ENCODE measurements at places on chromosomes 1 and 21.

DNA sequence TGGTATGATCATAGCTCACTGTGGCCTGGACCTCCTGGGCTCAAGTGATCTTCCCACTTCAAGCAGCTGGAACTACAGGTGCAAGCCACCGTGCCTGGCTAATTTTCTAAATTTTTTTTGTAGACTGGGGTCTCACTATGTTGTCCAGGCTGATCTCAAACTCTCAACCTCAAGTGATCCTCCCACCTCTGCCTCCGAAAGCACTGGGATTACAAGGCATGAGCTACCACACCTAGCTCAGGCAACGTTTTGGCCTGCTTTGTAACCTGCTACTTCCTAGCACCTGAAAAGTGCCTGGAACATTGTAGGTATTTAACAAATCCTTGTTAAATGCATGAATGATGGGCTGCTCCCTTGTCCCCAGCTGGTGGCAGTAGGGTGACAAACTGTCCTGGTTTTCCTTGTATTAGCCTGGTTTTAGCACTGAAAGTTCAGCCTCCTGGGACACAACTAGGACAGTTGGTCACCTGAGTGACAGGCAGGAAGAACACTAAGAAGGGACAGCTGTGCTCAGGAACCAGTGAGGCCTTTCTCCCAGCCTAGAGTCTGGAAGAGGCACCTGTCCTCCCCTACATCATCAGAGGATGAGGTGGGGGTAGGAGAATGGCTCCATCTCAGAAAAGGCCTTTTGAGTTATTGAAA lies 88.5 kb upstream of the CD34 start:
- DNase-seq: no peak

DNA sequence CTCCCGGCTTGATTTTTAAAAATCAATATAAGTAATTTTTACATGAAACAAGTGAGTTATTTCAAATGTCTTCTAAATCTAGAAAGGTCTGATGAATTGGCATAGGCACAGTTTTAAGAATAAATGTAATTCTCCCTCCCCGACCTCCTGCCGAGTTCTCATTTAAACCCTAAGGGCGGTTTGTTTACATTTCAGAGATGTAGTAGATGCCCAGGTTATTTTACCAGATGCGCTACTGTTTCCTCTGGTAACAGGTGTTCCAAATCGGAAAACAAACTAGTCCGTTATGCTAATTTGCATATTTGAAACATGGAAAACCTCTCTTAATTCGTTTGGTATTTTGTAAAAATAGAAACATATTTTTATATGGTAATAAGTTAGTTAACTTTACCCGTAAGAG lies 53.8 kb upstream of the CFAP126 start:
- no peak for DNase-seq

DNA sequence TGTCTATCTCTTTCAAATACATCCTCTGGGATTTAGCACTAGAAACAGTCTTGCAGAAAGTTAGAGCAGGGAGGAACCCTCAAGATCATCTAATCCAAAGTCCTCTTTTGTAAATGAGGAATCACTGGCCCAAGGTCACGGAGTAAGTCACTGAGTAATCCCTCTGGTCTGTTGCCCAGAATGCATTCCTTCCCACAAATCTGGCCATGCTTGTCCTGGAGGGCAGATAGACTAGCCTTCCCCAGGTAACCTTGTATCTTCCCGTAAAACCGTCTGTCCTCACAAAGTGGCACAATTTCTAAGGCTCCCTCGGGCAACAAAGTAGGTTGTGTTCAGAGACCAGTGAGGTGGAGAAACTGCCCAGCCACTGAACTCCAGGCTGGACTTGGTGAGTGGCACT lies 46.2 kb downstream of the DDR2 start:
- DNase-seq: no peak

DNA sequence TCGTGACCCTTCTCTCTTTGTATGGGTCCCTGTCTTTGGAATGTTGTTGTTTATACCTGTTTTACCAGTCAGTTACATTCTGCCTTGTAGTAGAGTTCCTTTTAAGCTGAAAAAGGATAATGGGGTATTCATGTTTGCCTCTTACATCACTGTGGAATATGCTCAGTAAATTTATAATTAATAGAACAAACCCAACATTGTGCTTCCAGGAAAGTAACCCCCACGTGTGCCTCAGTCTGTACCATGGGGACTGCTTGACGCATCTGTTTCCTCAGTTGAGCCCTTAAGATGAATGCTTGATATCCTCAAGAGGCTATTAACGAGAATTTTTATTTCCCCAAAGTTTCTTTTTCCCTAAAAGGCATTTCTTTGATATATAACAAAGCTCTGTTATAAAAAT lies 73.4 kb downstream of the ST6GALNAC3 start:
- DNase-seq: no peak

GRCh38 chr1:193179094-193179493 lies 7.3 kb downstream of the B3GALT2 start:
- no peak for DNase-seq

DNA sequence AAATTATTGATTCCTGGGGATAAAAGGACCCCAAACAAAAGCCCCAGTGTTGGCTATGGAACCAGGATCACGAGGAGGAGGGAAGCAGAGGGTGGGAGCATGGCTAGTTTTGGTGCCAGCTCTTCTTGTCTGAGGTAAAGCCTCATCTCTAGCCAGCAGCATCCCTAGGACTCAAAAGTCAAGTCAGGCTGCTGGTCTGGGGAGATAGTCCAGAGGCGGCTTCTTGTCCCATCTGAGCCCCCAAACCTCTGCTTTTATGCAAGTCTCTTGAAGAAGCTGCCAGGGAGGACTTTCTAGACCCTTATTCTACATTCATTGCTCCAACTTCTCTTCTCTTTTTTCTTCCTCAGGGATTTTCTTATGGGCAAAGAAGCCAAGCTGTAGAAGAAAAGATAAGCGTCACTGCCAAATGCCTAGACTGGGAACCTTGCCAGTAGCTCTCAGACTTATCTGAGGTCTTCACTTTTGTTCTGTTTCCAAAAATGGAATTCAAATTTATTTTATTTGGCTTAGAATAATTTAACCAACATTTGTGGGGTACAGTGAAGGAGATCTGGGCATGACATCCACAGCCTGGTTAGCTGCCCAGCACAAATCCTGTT lies 6.9 kb upstream of the ANKRD35 start:
- DNase-seq: no peak

- DNase-seq: peak; percentile 92
These were observed at the start of gene KPNA6 for GRCh38 chr1:32107742-32108661. KPNA6 (plus strand) TSS chr1:32108056; CDS start chr1:32108131, 75 bp downstream.

- DNase-seq: no peak
These were observed 102.5 kb downstream of the XPR1 start for GRCh38 chr1:180734366-180734765.

DNA sequence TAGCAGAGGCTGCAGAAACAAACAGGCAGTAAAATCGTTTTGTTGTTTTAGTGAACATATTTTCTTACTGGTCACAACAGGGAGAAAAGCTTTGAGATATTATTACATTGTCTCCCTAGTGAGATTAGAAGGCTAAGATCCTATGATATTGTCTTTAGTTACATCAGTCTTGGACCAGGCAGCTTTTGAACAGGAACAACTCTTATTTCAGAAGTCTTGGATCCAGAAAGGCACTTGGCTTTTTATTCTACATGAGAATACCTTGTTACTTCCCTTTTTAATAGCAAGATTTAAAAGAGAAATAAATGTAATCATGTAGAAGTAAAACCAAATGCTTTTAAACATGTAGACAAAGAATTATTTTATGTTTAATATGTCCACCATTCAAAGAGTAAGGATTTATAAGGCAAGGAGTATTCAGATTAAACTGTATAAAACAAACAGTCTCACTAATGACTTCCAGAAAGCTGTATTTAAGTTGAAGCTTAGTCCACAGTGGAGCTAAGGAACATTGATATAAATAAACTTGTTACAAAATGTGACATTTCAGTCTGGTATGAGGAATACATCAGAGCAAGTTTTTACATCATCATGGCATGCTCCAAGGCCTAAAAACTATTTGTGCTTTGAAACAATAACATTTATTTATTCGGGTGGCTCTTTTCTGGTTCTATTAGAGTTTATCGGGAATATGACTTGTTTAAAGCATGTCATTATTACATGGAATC lies 72.2 kb downstream of the PHTF1 start:
- DNase-seq: no peak

DNA sequence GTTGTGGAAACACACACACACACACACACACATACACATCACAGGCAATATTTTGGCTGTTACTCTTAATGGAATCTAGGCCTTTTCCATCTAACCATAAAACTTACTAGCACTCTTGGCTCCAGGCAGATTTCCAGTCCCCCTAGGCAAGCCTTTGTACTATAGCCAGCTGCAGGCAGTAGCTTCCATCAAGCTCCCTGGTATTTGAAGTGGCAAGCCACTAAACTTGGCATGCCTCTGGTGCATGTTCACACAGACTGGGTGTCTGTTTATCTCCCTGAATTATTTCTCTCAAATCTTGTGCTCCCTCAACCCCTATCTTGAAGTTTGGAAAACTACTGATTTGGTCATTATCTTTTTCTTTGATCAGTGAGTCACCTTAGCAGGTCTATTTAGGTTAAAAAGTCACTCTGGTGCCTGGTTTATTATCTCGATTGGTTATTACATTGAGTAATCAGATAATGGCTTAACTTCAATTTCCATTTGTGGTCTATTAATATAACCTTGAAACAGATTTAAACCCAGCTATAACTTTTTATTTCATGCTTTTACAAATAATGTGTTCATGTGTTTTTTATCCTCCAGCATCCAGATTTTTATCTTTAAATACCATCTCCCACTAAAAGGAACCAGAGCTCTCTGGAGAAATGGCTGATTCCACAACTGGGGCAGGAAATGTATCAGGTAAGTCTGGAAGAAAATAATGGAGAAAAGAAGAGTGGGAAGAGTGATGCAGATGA lies 2.7 kb upstream of the RBM15 start:
- DNase-seq: no peak

DNA sequence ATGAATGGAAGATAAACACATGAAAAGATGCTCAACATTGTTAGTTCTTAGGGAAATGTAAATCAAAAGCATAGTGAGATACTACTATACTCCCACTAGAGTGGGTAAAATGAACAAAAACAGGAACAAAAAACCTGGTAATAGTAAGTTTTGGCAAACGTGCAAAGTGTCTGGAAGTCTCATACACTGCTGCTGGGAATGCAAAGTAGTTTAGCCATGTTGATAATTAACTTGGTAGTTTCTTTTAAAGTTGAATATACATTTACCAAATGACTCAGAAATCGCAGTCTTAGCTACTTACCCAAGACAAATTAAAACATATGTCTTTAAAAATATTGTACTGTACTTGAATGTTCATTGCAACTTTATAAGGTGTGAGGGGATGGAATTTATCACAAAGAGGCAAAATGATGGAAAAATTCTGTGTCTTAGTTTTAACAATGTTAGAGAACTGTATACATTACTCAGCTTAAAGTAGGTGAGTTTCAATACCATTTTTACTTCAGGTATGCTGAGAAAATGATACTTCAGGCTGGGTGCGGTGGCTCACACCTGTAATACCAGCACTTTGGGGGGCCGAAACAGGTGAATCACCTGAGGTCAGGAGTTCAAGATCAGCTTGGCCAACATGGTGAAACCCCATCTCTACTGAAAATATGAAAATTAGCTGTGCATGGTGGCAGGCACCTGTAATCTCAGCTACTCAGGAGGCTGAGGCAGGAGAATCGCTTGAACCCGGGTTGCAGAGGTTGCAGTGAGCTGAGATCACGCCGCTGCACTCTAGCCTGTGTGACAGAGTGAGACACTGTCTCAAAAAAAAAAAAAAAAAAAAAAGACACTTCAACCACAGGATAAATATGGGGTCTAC lies 102.3 kb downstream of the PDE4B start:
- no peak for DNase-seq

DNA sequence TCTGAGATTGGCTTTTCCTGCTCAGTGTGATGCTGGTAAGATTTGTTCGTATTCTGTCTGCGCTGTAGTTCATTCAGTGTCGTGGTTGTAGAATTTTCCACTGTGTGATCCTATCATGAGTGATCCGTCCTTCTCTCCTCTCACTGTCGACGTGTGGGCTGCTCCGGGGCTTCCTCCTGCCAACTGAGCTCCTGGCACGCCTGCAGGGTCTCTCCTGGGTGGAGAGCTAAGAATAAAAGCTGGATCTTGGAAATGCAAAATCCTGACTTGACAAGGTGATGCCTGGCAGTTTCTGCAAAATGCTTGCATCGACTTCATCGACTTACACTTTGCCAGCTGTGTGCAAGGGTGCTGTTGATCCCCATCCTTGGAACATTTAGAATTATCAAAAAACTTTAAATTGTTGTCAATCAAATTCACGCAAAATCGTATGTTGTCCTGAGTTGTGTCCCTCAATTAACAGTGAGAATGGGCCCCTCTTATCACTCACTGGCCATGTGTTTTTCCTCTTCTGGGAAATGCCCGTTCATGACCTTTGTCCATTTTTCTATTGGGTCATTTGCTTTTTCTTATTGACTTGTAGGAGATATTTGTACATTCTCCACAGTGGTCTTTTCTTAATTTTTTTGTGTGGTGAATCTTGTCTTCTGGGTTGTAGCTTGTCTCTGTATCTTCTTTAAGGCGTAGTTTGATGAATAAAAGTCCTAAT lies 125.5 kb downstream of the CRYAA start:
- no peak for DNase-seq

DNA sequence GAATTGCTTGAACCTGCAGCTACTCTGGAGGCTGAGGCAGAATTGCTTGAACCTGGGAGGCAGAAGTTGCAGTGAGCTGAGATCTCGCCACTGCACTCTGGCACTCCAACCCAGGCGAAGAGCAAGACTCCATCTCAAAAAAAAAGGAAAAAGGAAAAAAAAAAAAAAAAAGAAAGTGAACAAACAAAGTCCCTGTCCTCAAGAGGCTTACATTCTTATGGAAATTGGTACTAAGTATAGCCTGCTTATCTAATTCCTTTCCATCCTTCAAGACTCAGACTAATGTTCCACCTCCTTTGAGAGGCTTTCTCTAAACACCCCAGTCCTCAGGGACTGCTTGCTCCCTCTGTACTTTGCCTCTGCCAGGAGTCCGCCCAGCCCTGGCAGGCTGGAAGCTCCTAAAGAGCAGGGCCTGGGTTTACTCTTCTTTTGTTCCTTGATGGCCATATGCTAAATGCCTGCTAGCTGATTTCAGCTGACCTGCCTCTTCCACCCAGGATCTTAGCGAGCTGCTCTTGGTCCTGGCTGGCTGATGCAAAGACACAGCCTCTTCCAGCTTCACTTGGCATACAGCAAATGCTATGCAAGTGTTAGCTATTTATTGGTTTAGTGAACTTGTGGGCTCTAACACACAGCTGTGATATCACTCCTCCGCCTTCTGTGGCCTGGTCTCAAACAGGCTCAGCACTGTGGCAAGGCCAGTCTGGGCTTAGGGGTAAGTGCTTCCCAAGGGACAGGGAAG lies 9.8 kb downstream of the SLC9A1 start:
- DNase-seq: no peak

GRCh38 chr1:200042119-200042551 lies 14.6 kb downstream of the NR5A2 start:
- DNase-seq: peak; percentile 18

GRCh38 chr1:203086992-203087763 lies 1.4 kb upstream of the MYOG start:
- no peak for DNase-seq

- no peak for DNase-seq
These were observed 78.0 kb downstream of the ATP6V1G3 start for GRCh38 chr1:198462365-198463019.

DNA sequence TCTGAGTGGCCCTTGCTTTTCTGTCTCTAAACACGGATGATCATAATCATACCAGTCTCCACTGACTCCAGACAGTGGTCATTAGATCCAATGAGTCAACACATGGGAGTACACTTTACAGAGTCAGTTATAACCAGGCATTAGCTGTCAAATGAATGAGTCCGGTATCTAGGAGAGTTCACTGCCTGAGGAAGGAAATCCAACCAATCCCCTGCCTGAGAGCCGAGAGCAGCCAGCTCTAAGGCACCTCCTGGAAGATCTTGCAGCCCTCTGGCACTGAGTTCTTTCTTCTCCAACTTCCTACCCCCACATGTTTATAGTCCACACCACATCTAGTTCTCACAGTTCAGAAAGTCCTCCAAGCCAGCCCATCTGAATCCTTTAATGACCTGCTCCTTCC lies 29.4 kb upstream of the RBM15 start:
- DNase-seq: no peak

All from neuronal stem cell (in vitro differentiated cells).